ENCODE measurements at places on chromosomes 13 and 19.
A peak's percentile ranks its signal among the peaks of the same experiment; 100 is the strongest.

DNA sequence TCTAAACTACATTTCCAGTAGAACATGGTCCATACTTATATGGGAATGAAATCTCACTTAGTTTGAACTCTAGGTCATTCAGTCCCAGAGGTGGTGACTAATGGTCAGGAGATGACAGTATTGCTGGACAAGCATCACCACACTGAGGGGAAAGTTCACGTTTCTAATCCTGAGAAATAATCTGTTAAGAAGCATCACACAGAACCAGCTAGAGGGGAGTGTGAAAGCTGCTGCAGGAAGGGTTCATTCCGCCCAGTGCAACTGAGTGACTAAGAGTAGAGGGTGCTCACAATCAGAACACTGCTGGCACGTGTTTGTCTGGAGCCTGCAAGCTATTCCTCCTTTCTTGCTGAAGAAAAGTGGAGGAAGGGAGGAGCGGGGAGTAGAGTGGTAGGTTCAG lies 2.7 kb downstream of the COL4A1 start:
- no peak overlapping the region for H3K27ac ChIP-seq
- no peak overlapping the region for H3K4me3 ChIP-seq
- H3K36me3 ChIP-seq: no peaks in the 10 kb centered on the region
- H3K4me1 ChIP-seq: peaks cover 2% of the 10 kb centered on the region
- no peak for DNase-seq
- H3K27me3 ChIP-seq: peaks cover 51% of the 10 kb centered on the region

GRCh38 chr19:39807846-39808364 lies 26.1 kb downstream of the DYRK1B start:
- H3K36me3 ChIP-seq: no peaks in the 10 kb centered on the region
- DNase-seq: no peak
- no peak overlapping the region for H3K27ac ChIP-seq
- H3K4me1 ChIP-seq: no peaks in the 10 kb centered on the region
- H3K4me3 ChIP-seq: no peak overlapping the region
- H3K27me3 ChIP-seq: peaks cover 8% of the 10 kb centered on the region

DNA sequence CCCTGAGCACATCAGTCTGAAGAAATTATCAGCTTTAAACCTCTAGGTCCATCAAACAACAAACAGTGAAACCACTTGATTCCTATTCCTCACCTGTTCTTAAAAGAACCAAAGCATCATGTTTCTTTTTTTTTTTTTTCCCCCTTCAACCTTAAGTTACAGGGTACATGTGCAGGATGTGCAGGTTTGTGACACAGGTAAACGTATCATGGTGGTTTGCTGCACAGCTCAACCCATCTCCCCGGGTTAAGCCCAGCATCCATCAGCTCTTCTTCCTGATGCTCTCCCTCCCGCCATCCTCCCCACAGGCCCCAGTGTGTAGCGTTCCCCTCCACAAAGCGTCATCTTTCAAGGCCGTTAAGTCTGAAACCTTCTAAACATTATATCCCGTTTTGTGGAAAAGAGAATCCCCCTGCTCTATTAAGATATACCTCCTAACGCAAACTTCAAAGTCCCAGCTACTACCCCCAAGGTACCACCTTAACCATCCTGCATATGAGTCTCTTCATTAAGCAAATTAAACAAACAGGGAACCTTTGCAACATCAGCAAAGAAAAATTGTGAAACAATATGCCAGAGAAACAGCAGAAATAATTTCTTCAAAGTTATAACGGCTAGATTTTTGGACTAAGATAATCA lies 10.8 kb downstream of the USP12 start:
- H3K4me3 ChIP-seq: peak overlapping the region; percentile 20
- H3K36me3 ChIP-seq: peaks cover 5% of the 10 kb centered on the region
- H3K4me1 ChIP-seq: peaks cover 44% of the 10 kb centered on the region
- no peaks in the 10 kb centered on the region for H3K27me3 ChIP-seq
- DNase-seq: no peak
- peak overlapping the region; percentile 20 for H3K27ac ChIP-seq

GRCh38 chr19:5803441-5803751 lies 1.5 kb upstream of the NRTN start:
- no peak overlapping the region for H3K27ac ChIP-seq
- H3K36me3 ChIP-seq: peaks cover 4% of the 10 kb centered on the region
- H3K4me3 ChIP-seq: peak overlapping the region; percentile 87
- peaks cover 14% of the 10 kb centered on the region for H3K4me1 ChIP-seq
- DNase-seq: no peak

DNA sequence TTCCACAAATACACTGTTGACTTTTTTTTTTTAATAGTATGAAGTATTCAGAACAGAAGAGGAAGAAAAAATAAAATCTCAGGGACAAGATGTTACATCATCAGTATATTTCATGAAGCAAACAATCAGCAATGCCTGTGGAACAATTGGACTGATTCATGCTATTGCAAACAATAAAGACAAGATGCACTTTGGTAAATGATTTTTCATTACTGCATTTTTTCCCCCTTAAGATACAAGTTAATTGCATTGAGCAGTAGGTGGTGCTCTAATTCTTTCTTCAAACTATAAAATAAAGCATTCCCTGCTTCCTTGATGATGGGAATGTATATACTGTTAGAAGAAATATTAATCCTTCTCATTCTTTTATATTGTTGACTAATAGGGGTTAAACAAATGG lies 17.1 kb downstream of the UCHL3 start:
- H3K4me1 ChIP-seq: no peaks in the 10 kb centered on the region
- no peak overlapping the region for H3K4me3 ChIP-seq
- H3K27ac ChIP-seq: no peak overlapping the region
- DNase-seq: no peak
- peaks cover 30% of the 10 kb centered on the region for H3K36me3 ChIP-seq

GRCh38 chr13:80341756-80342370 lies 937 bp upstream of the SPRY2 start:
- H3K4me1 ChIP-seq: peaks cover 26% of the 10 kb centered on the region
- no peak for DNase-seq
- H3K36me3 ChIP-seq: peaks cover 5% of the 10 kb centered on the region
- peaks cover 23% of the 10 kb centered on the region for H3K27me3 ChIP-seq
- no peak overlapping the region for H3K4me3 ChIP-seq

GRCh38 chr19:30317403-30317802 lies 54.8 kb upstream of the ZNF536 start:
- H3K27me3 ChIP-seq: peaks cover under 1% of the 10 kb centered on the region
- no peak overlapping the region for H3K4me3 ChIP-seq
- H3K27ac ChIP-seq: no peak overlapping the region
- no peaks in the 10 kb centered on the region for H3K4me1 ChIP-seq
- no peak for DNase-seq
- H3K36me3 ChIP-seq: no peaks in the 10 kb centered on the region

DNA sequence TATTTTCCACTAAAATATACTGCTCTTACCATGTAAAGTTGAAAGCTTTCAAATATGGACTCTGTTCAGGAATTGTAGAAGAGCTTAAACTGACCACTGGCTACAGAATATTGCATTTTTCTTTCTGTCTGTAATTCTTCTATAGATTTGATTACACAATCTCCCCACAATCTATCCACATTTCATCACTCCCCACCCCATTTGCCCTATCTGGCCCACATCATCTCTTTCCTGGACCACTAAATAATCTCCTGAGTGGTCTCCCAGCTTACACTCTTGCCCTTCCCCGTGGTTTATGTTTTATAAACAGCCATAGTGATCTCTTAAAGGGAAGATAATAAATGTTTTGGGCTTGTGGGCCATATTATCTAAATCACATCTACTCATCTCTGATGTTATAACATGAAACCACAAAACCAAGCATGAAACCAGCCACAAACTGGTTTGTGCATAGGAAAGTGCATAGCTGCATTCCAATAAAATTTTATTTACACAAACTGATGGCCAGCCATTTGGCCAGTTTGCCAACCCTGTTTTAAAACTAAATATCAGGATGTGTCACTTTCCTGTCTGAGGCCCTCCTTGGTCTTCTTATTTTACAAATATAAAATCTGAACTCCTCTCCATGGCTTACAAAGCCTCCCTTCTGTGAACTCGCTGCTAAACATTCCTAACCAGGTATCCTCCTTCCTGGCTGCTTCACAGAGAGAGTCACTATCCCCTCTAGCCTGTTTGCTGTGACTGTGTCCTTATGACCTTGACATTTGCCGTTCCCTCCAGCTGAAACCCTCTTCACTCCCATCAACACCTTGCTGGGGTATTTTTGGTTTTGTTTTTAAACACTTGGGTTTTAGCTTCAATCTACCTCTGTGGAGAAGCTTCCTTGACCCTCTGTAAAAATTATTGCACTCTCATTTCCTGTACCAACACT lies 500.9 kb downstream of the GPC6 start:
- H3K4me3 ChIP-seq: no peak overlapping the region
- H3K4me1 ChIP-seq: no peaks in the 10 kb centered on the region
- H3K27me3 ChIP-seq: no peaks in the 10 kb centered on the region
- no peak for DNase-seq
- H3K36me3 ChIP-seq: peaks cover 3% of the 10 kb centered on the region

DNA sequence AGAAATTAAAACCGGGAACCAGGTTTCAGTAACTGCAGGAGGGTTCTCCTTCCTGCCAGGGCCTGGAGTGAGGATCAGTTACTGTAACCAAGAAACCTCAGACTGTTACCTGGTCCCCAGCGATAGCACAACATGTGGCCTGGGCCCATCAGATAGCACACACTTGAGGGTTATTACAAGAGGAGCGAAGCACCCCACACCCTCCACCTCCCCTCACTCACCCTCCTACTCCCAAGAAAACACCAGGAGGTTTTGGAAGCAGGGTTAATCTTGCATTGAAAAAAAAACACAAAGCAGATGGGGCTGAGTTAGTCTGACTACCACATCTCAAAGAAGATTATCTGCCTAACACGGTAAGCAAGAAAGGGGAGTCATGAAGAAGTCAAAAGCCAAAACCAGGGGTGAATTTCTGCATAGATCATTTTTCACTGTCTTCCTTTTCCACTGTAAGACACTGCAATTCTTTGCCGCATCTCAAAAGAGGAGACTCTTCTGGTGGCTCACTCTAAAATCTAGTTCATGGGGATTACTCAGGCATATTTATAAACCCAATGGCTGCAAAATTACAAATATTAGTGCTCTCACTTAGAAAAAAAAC lies 75.9 kb upstream of the DOCK9 start:
- H3K27me3 ChIP-seq: no peaks in the 10 kb centered on the region
- peak overlapping the region; percentile 89 for H3K27ac ChIP-seq
- peak overlapping the region; percentile 14 for H3K4me3 ChIP-seq
- peaks cover 2% of the 10 kb centered on the region for H3K36me3 ChIP-seq
- DNase-seq: no peak

DNA sequence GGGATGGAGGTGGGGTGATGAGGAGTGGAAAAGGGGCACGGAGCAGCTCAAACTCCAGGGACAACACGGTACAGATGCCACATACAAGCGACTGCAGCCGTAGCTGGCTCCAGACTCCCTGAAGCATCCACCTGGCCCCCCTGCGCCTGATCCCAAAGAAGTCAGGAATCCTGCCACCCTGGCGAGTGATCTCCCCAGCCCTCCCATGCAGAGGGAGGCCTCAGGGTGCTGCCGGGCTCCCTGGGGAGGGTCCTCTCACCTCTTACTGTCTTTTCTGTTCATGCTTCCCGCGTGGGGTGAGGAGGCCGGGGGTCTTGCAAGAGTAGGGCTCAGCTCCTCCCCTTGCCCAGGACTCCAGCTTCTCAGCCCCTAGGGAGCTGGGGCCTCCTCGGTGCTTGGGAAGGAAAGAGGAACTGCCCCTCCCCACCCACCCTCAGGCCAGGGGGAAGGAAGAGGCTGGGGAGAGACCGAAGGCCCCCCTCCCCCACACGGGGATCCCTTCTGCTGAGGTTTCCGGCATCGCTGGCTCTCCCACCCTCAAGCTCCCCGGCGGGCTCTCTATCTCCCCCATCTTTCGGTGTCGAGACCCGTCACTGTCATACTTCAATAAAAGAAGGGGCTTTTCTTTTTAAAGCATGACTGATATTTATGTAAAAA lies at the start of gene RASGRP4:
TSS of gene RASGRP4 (minus strand) at position 410 of the 657 bp plus-strand sequence. CDS start at position 282, 128 bp downstream.
- H3K4me3 ChIP-seq: peak within 1 kb of the TSS; percentile 25
- peaks cover 8% of the 10 kb centered on the region for H3K4me1 ChIP-seq
- DNase-seq: no peak
- peaks cover 3% of the 10 kb centered on the region for H3K36me3 ChIP-seq
- peak within 1 kb of the TSS; percentile 9 for H3K27ac ChIP-seq
- peaks cover 13% of the 10 kb centered on the region for H3K27me3 ChIP-seq

- DNase-seq: no peak
- no peak overlapping the region for H3K27ac ChIP-seq
- H3K4me3 ChIP-seq: no peak overlapping the region
- no peaks in the 10 kb centered on the region for H3K4me1 ChIP-seq
These were observed 793.2 kb upstream of the GPC6 start for GRCh38 chr13:92433386-92433785.

DNA sequence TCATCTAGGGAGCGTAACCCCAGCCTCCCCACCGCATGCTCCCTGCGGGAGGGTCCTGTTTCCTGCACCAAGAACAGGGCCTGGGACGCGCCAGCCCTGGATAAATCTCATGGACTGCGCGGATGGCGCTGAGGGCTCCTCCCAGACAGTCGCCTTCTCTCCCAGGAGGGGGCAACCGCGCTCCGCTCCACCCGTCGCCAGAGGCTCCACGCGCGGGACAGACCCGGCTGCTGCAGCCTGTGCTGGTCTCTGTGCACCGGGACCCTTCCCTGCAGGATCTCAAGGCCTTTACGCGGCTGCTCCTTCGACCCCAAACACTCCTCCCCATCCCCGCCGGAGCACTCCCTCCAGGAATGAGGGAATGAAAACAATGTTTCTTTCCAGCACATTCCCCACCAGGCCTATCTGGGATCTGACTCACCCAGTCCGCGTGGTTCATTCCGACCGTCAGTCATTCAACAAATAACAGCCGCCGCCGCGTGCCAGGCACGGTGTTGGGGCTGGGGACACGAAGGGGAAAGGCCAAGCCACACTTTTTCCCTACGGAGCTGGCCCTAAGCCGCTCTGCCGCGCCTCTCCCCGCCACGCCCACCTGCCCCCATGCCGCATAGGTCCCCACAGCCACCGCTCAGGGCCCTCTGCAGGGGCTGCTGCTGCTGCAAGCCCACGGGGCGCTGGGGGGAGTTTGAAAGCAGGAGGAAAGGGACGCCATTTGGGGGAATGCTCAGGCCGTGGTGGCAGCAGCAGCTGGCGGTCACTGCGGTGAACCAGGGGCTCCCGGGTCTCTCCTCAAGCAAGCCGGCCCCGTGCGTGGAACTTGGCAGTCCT lies 6.0 kb downstream of the PNMA8B start:
- H3K36me3 ChIP-seq: peaks cover 8% of the 10 kb centered on the region
- H3K4me1 ChIP-seq: peaks cover 22% of the 10 kb centered on the region
- no peak overlapping the region for H3K27ac ChIP-seq
- peak overlapping the region; percentile 3 for H3K4me3 ChIP-seq

DNA sequence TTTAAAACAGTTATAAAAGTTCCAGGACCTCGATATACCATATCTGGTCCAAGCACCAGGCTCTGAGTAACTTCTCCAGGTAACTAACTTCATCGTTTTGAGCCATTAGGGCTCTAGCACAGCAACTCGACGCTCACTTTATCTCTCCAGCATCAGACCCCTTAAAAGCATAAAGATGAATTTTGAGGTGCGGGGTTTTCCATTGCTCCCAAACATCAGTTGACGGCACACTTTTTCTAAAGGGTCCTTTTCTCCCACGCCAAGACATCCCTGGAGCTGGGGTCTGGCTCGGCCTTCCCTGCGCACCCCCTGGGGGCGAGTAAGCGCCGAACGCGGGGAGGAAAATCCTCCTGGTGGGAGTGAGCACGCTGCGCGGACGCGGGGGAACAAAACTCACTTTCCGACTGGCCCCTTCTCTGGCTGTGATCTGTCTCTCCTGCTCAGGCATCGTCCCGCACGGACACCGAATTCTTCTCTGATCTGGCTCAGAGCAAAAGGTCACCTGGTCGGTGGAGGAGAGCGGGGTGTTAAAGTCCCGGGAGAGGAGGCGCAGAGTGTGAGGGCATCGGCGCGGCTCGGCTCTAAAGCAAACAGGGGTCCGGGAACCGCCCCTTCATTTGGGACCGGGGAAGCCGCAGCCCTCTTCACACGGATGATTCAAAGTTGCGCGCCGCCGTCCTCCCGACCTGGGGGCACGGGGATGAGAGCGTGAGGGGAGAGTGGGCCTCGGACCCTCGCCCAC lies at the start of gene ATP7B:
TSS of gene ATP7B (minus strand) at position 561 of the 742 bp plus-strand sequence. CDS start at position 448, 113 bp downstream.
- H3K27ac ChIP-seq: peak within 1 kb of the TSS; percentile 85
- peak within 1 kb of the TSS; percentile 92 for H3K4me3 ChIP-seq
- peaks cover 4% of the 10 kb centered on the region for H3K36me3 ChIP-seq
- no peak for DNase-seq

All from effector memory CD8-positive, alpha-beta T cell (primary cell).